ENCODE measurements at places on chromosomes 1 and 21.

- ATAC-seq, result no peak
Measured at GRCh38 chr1:228528612-228529011, 41.4 kb downstream of the RNF187 start.

DNA sequence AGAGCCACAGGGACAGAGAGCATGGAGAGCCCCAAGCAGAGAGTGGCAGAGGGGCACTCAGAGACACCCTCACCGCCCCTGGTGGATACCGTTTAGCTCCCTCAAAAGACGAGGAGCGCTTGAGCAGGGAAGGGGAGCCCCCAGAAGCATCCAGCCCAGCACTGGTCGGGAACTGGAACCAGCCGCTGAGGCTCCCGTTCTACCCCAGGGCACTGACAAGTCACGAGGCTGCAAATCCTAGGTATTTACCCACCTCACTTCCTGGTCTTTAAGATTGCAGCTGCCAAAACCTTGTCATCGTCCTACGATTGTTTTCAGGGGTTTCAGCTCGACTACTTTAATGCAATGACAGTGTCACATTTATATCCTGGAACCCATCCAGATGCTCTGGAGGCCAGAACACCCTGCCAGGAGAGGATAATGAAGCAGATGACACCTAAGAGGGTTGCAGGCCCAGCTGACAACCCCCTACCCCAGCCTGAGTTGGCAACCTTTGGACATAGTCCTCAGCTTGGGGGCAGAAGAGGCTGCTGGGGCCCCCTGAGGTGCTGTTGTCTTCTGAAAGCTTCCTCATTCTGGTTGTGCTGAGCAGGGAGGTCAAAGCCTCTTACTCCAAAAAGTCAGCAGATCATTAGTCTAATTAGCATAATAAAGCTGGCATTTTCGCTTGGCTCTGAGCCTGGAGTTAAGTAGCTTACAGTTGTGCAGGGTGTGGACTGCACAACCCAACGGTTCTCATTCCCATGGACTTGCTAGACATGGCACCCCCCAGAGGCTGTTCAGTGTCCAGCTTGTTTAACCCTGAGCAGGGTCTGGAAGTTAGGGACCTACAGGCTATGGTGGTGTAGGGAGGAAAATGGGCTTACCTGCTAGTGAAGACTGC lies 20.6 kb upstream of the BACE2 start:
- no peak for ATAC-seq

DNA sequence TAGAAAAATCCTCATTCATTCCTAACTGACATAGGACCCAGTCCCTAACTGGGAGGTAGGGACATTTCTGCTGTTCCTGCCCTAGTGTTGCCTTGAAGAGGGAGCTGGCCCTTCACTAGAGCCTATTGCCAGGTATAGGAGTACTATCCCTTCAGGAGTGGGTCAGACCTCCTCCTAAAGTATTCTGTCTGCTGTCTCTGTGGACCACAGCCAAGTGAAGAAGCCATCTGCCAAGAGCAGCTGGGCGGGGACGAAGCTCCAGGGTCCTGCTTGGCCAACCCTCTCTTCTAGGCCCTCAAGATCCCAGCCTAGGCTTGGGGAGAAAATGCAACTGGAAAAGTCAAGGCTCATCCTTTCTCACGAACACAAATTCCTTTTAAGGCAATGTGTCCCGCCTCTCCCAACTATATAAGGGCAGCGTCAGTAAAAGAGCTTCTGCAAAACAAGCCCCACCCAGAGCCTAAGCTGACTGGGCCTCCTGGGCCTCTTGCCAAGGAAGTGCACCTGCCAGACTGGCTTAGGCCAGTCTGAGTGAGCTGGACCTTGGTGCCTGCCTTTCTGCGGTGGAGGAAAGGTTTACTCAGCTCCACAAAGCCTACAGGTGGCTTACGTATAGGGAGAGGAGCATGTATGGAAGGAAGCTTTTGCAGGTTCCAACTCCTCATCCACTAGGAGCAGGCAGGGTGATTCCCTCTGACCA lies 638 bp upstream of the TUFT1 start:
- ATAC-seq, result peak; percentile 24

- ATAC-seq, result no peak
Measured at GRCh38 chr1:10920063-10920626, 92.3 kb upstream of the TARDBP start.

DNA sequence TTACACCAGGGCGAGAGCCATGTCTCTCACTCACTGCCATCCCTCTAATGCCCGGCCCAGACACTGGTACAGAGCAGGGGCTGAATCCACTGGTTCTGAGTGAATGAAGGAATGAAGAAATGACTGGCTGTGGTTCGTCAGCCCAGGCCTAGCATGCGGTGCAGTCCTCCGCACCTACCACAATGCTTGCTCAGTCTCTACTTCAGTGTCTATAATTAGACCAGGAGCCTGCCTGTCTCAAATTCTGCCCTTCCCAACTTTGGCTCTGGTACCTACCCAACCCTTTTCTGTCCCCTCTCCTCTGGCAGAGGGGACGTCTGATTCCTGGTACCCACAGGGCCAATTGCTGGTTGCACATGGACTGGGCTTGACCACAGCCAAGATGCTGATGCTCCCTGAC lies 118.2 kb upstream of the GRIK3 start:
- ATAC-seq, result no peak

GRCh38 chr1:16418823-16419425 lies 18.3 kb downstream of the SPATA21 start:
- ATAC-seq, result no peak

- no peak for ATAC-seq
Measured at GRCh38 chr21:37886120-37886519, 30.1 kb downstream of the KCNJ6 start.

DNA sequence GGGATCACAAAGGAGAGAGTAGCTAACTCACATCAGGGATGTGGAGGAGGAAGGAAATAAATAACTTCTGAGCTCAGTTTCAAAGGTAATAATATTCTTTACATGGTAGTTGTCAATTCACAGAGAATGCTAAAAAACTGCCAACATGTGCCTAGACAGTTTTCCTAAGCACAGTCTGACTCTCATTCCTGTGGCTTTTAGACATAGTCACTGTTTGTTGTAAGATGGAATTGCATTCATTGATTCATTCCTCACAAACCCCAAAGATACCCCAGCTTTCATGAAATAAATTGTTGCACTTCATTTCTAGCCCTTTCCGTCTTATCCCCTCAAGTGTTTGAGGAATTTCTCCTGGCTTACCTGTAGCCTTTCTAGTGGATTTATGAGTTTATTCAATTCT lies 263.9 kb downstream of the NTNG1 start:
- no peak for ATAC-seq

GRCh38 chr1:67970088-67970487 lies 80.3 kb downstream of the DIRAS3 start:
- ATAC-seq, result peak; percentile 77

GRCh38 chr1:72869873-72870272 lies 587.5 kb upstream of the NEGR1 start:
- no peak for ATAC-seq

GRCh38 chr1:186113461-186113860 lies 261.6 kb downstream of the TPR start:
- peak; percentile 80 for ATAC-seq

DNA sequence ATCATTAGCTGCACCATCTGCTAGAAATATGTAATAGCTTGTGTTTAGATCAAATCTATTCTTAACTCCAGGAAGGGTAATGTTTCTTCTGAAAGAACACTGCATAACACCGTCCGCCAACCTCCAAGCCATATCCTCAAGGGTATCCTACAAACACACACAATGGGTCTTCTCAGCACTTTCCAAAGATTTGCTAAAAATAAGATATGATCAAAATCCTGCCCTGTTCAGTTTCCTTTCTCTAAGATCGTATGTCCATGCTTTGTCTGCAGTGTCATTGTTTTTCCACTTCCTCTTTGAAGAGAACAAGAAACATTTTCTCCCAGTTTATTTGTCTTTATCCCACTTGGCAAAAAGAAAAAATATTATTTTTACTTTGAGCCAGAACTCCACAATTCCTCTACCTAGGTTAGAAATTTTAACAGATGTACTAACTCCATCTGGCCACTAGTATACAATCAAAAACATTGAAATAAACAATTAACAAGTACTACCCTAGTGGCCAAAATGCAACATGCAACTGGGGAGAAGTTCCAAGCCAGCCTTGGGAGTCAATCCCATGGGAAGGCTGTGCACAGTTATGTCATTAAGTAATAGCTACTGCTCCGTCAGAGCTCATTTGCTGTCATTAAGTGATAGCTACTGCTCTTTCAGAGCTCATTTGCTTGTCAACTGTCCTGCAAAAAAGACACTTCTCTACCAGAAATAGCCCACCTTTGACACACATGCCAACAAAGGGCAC lies 37.8 kb downstream of the FRRS1 start:
- ATAC-seq, result peak; percentile 72

DNA sequence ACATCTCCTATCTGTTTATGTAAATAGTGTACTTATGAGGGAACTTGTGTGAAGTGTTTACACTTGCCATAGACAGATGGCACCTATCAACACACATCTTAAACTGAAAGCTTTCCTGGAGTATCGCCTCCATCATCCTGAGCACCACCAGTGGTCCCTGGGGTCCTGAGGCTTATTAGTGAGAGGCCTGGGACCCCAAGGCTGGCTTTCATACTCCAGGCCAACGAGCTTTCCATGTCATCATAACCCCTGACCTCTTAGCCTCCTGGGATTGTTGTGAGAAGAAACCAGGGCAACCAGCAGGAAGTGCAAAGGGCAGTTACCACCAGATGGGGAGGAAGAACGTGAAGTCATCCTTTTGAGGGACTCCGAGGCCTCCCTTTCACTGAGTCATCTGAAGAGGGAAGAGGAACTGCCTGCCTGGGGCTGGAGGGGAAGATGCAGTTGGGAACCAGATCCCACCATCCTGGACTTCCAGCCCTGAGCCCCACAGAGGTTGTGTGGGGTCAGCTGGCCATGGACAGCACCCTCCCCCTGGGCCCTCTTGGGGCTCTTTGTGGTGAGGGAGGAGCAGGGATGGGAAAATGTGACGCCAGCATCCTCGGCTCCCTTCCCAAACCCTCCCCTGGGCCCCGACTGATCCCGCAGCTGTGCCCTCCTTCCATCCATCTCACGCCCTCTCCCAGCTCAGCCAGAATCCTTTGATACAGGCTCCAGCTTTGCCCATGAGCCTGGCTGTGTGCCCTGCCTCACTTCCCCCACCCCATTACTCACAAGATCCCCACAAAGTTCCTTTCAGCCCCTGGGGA lies 5.8 kb downstream of the INKA2 start:
- no peak for ATAC-seq

- ATAC-seq, result peak; percentile 26
Measured at GRCh38 chr1:58065520-58065919, 481.0 kb downstream of the OMA1 start.

- no peak for ATAC-seq
Measured at GRCh38 chr1:193185211-193185610, 1.2 kb downstream of the B3GALT2 start.

DNA sequence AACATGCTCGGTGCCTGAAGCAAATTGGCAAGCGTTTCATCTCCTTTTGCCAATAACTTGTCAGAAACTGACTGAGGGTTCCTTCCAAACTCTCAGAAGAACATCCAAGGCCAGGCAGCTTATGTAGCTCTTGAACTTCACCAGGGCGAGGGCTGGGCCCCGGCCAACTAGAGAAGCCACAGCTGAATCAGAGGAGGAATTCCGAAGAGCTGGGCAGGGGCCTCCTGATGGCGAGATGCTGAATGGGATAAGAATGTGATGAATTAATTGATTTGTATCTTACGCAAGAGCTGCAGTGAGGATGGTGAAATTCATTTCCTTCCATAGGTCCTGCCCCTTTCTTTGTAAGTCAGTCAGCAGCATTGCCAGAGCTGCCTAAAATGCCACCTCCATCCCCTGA lies 345.8 kb downstream of the KIF26B start:
- ATAC-seq, result peak; percentile 77

DNA sequence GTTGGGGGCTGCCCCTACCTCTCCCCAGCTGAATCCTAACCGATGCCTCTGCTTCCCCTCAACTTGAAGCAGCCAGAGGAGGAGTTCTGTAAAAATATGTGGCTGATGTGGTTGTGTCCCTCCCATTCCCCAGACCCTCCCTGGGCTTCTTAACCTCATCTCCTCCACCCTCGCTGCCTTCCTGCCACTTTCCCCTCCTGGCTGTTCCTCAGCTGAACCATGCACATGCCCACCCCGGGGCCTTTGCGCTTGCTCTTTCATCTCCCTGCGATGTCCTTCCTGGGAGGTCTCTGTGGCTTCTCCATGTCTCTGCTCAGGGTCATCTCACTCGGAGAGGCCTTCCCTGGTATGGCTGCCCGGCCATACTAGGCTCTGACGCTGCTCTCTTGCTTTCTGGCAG lies 8.9 kb downstream of the MIIP start:
- no peak for ATAC-seq

- ATAC-seq, result peak; percentile 22
Measured at GRCh38 chr1:234584926-234585325, 25.1 kb downstream of the IRF2BP2 start.

DNA sequence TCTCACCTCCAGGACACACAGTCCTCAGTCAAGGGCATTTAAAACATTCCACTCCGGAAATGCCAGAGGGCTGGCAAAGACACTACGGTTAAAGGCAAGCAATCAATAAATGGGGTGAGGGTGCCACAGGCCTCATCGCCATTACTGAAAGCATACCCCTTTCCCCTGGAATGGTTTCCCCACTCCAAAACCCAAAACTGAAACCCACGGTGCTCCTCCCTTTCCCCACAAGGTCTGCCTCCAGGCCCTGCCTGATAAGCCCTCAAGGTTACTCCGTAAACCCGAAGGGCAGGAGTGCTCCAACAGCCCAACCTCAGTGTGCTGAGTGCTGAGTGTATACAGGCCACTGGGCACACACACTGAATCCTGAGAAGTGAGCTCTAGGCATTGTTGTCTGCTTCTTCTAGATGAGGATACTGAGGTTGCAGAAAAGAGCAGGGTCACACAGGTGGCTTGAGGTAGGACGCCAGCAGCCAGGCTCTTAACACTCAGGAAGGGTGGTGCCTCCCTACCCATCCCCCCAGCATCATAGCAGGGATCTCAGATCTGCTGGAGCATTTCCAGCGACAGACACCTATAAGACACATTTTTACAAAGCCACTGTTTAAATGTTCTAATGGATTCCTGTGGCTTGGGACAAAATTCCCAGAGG lies 29.0 kb downstream of the SSBP3 start:
- no peak for ATAC-seq
